ENCODE measurements at places on chromosomes 7 and 10.

DNA sequence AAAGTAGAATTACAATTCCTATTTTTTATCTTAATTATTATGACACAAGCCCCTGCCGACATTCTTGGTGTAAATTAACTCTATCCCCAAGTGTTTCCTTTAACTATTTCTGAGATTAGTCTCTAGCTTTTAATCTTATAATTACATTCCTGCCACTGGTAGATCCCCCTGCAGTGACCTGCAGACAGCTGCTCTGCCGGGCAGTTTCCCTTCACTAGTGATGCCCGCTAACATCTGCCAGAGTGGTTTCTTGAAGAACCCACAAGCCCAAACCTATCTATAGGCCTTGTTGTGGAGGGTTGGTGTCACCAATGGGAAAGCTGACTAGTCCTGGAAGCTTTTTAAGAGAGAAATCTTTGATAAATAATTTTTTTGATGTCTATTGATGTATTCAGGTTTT, 50.0 kb downstream of the ADAM22 start:
- DNase-seq, result no peak

DNA sequence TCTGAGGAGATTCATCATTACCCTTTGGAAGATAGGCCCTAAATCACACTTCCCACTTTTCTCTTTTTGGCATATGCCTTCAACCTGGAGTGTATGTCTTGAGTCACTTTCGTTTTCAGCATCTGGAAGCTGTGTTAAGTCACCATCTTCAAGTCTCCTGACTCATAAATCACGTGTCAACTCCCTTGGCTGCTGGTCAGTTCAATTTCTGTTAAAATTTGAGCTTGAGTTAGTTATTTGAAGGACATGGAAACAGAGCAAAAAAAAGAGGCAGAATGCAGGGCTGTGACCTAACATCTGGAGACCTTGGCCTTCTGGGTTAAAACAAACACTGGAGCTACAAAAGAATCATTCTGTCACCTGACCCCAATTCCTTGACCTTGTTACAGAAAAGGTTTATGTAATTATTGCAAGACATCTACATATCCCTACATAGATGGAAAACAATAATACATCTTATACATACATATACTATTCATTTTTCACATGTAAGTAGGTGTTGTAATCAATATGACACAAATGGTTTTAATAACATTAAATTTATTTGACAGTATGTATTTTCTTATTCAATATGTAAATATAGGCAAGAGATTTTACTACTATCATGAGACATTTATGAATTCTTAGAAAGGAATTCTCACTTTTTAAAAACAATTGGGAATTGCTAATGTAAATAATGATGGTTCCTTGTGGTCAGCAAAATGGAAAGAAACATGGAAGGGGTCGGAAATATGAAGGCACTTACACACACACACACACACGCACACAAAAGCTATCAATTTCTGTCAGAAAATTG, 169.7 kb upstream of the PHYHIPL start:
- DNase-seq, result no peak

- DNase-seq, result no peak
These were observed 38.5 kb upstream of the PDLIM1 start for GRCh38 chr10:95329296-95329695.

- no peak for DNase-seq
These were observed 132.1 kb upstream of the IMMP2L start for GRCh38 chr7:111694376-111694775.

GRCh38 chr7:63047546-63047945, 951.1 kb upstream of the ZNF722 start:
- DNase-seq, result no peak

GRCh38 chr7:88758381-88759229, 895 bp upstream of the ZNF804B start:
- DNase-seq, result no peak

DNA sequence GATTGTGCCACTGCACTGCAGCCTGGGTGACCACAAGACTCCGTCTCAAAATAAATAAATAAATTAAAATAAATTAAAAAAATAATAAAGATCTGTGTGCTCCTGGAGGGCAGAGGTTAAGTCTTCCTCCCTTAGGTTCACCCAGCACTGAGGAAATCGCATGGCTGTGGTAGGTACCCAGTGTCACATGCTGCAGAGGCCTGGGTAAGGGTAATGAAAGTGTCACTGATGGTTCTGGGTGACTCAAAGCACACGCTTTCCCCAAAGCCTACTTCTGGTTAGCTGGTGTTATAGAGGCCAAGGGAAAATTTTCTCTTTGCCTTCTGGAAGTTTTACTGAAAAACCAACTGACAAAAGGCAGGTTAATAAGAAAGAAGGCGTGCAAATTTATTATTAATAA, 88.8 kb upstream of the ITGB1 start:
- no peak for DNase-seq

DNA sequence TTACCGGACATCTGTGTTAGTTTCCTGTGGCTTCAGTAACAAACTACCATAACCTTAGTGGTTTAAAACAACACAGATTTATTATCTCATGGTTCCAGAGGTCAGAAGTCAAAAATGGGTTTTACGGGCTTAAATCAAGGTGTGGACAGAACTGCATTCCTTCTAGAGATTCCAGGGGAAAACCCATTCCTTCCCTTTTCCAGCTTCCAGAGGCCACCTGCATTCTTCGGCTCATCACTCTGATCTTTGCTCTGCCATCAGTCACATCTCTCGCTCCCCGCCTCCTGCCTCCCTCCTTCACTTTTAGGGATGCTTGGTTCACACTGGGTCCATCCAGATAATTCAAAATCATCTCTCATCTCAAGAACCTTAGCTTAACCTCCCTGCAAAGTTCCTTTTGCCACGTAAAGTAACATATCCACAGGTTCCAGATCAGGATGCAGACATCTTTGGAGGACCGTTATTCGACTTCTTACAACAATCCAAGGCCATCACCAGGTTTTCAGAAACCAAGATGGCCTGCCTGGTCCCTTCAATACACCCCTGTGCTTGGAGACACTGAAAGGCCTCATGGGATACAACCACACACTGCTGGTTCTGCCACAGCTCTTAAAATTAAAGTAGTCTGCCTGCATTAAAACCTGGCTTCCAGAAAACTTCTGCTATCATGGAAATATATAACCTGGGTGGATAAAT, 225.9 kb upstream of the MYO3A start:
- DNase-seq, result no peak

GRCh38 chr7:152085131-152085530, 59.7 kb downstream of the GALNT11 start:
- DNase-seq, result no peak

GRCh38 chr7:106598663-106599342, 62.2 kb downstream of the CCDC71L start:
- peak; percentile 49 for DNase-seq

DNA sequence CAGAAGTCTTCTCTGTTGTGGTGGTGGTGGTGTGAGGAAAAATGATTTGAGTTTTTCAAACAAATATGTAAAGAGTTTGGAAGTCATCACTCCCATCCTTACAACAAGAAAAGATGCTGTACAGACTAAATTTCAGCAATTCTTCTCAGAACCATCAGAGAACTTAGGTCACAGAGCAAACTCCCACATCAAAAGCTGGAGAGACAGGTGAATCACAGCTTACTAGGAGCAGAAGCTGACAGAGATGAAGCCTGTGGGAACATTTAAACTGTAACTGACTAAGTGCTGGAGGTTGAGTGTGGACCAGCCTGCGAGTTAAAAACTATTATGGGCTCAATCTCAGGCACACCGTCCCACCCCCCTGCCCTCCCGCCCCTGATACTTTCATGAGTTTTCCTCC, 97.3 kb downstream of the AKR1D1 start:
- no peak for DNase-seq

DNA sequence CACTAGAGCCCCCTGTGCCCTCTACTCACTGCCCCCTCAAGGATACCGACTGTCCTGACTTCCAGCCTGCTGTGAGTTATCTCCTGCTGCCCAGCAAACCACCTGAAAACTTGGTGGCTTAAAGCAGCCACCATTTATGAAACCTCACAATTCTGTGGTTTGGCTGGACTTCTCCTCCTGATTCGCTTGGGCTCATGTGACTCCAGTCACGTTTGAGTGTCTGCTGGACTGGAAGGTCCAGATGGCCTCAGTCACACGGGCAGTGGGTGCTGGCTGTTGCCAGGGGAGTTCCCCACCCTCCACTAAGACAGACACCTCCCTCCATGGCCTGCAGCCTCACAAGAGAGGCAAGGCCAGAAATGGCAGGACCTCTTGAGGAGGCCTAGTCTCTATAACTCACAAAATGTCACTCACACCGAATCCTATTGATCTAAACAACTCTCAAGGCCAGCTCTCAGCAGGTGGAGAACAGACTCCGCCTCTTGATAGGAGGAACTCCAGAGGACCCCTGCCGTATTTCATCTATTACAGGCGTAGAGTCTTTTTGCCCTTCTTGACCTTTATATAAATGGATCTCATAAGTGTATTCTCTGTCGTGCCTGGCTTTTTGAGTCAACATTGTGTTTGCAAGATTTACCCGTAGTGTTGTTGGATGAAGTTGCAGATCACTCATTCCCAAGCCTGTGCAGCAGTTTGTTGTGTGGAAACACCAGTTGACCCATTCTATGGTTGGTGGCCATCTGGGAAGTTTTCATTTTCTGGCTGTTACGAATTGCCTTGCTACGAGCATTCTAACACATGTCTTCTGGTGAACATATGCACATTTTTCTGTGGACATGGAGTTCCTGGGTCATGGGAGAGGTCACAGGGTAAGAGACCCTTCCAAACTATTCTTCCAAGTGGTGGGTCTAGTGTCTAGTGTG, 48.3 kb downstream of the ZMIZ1 start:
- DNase-seq, result no peak

DNA sequence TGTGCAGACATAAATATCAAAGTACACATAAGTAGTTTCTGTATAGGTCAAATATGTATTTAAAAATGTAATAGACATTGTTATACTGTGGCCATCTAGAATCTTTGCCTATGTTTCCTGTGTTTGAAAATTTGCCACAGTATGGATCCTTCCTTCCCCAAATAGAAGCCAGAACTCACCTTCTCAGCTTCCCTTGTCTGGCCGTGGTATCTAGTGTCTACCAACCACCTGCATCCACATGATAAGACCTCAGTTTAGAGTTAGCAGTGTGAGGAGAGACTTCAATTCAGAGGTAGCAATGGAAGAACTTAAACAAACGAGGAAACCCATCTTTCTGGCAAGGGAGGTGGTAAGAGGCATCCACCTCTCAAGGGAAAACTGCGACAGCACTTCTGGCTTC, 4.9 kb downstream of the TRDMT1 start:
- no peak for DNase-seq

- DNase-seq, result no peak
These were observed 15.7 kb downstream of the RBM33 start for GRCh38 chr7:155660059-155660757.

GRCh38 chr7:108290459-108291151, 160.4 kb upstream of the LAMB4 start:
- DNase-seq, result no peak

Measured in T-helper 17 cell (primary cell).